ENCODE measurements at places on chromosomes 3 and 15.

DNA sequence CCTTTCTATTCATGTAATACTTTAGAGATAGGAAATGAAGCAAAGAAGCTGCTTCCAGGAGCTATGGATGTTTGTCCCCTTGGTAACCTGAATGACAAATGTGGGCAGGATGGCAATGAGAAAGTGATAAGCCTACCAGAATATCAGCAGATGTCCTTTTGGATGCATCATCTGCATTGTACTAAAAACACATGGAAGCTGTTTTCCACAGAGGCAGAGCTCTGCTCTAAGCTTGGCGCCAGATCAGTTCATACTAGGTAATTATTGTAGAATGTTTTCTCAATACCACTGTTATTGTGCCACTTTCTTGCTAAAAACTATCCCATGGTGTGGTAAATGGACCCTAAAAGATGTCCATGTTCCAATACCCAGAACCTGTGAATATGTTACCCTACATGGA lies 100.2 kb downstream of the DTWD1 start:
- DNase-seq = no peak

DNA sequence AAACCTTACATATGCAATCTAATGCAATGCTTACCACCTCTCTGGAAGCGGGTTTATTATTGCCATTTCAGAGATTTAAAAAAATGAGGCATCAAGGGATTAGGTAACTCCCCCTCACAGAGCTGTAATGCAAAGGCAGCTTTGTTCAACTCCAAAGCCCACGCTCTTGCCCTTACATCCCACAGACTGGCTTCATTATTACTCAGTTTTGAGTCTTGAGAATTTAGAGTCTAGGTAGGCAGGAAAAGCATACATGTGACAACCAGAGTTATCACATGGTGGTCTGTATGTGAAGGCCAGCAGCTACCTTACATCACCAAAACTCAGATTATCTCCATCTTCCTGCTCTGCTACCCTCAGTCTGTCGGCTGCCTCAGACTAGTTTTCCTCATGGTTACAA lies 326.9 kb downstream of the UACA start:
- DNase-seq = no peak

DNA sequence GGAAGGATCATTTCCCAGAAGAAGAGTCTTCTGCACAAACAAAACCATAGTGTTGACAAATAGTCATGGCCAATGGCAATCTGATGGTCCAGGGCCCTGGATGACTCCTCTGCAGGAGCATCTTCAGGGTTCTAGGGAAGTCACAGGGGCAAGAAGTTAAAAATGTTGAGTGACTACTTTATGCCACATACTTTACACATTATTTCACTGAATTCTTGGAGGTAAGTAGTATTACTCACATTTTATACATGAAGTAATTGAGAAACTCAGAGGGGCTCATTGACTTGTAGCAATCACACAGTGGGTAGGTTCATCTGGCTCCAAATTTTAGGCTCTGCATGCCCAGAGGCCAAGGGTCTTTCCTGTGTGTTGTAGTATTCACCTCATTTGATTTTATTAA lies 430.2 kb upstream of the MCTP2 start:
- no peak for DNase-seq

- DNase-seq = no peak
Measured at GRCh38 chr15:75891895-75892294, 11.8 kb upstream of the FBXO22 start.

DNA sequence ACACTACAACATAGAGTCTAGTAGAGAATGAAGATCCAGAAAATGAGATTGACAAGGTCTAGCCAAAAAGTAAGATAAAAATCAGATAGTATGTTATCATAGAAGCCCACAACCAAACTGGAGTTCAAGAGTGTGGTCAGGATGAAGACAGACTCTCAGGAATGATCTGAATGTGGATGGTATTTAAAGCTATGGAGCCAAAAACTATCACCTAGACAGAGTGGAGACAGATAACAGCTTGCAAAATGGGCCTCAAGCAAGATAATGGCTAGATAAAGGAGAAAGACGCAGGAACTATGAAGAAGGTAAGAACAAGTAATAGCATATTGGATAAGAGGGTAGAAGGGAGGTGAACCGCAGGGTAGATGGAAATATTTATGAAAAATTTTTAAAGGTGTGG lies 35.4 kb downstream of the ZMAT3 start:
- DNase-seq = no peak

DNA sequence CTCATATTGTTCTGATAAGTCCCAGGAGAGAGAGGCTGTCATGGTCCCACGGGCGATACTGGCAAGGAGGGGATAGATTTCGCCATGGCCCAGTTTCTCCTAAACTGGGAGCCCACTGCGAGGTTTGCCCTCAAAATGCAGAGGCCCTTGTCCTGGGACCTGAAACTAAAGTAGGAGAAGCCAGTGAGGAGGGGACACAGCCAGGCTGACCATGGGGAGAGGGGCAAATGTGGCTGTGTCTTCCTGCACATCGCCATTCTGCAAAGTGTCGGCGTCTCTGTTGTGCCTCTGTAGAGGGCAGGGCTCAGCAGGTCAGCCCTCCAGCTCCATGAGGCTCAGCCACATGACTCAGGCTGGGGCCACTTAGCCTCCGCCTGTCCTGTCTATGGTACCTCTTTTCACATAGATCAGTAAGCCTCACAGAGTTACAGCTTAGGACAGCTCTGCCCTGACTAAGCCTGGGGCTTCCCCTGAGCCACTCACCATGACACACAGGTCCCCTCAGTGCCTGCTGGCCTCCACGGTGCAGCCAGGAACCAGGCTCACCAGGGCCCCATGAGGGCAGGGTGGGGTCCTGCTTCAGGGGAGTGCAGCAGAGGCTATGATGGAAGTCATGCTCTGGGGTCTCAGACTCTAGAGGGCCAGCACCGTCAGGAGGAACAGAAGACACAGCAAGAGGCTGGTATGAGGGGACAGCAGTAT lies 28.6 kb upstream of the PLXNA1 start:
- peak; percentile 43 for DNase-seq

GRCh38 chr15:67510597-67511190 lies 10.2 kb upstream of the C15orf61 start:
- no peak for DNase-seq

DNA sequence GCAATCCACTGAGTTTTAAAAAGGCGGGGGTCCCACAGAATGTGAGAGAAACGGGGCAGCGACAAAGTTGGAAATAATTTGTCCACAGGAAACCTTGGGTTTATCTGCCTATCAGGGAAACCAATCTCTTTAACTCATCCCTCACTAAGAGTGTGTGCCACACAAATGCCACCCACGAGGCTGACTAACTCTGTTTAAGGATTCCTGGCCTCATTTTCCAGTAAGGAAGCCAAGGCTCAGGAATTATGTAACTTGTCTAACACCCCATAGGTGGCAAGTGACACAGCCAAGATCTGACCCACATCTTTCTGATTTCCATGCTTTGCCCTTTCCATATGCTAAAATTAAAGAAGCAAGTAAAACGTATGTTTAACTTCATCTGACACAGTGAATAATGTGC lies 263.2 kb downstream of the CNTN3 start:
- no peak for DNase-seq

GRCh38 chr15:100786901-100787566 lies 92.6 kb upstream of the ALDH1A3 start:
- peak; percentile 44 for DNase-seq

- DNase-seq = peak; percentile 74
Measured at GRCh38 chr3:36494461-36495109, 114.3 kb downstream of the STAC start.

DNA sequence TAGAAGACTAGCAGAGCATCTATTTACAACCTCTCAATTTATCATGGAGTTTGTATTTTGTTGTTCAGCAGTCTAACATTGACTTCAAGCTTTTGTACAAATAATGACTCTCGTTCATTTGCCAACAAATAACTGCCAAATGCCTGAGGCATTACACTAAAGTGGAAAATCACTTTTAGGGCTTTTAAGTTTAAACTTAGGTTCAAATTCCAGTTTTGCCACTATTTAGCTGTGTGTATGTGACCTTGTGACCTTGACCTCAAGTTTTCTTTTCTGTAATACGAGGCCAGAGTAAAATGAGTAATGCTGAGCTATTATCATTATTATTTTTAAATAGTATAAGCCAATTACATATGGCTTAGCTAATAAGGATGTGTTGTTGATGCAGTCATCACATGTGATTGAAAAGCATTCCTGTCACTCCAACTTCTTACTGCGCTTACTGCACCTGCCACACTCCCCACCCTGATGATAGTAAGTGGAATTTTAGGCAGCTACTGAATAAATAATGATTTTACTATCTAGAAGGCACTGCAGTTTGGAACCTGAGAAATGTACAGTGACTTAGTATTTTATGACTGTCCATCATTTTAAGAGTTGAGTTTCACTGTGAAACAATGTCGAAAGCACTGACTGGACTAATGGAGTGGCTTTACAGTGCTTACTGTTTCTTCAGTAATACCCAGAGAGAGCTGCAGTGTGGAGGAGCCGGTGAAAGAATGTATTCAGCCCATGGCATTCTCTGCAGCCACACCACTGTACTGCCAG lies 16.3 kb downstream of the ARL8B start:
- DNase-seq = no peak

GRCh38 chr15:65067317-65067644 lies 510 bp downstream of the RASL12 start:
- DNase-seq = no peak

DNA sequence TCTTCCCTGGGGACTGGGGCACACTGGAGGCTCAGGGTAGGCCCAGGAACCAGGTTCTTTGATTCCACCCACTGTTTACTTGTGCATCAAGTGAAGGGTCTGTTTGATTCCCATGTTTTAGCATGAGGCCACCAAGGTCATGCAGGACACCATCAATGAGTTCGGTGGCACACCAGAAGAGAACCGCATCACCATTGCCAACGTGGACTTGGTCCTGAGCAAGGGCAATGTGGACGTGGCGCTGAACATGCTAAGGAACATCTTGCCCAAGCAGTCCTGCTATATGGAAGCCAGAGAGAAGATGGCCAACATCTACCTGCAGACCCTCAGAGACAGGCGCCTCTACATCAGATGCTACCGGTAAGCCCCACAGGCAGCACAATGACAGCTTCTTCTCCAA lies 21.5 kb downstream of the TTC21A start:
- no peak for DNase-seq

GRCh38 chr15:35058534-35059054 lies 26.5 kb downstream of the NANOGP8 start:
- no peak for DNase-seq

- DNase-seq = no peak
Measured at GRCh38 chr3:38746641-38747040, 69.4 kb downstream of the SCN10A start.
